ENCODE measurements at places on chromosomes 5 and 9.

GRCh38 chr9:112703304-112703703, 14.6 kb downstream of the INIP start:
- no peak for DNase-seq

- DNase-seq = no peak
These were observed 270.4 kb downstream of the MED10 start for GRCh38 chr5:6107675-6108539.

GRCh38 chr9:106639873-106640568, 222.9 kb upstream of the ZNF462 start:
- no peak for DNase-seq

GRCh38 chr5:65630981-65631380, 6.2 kb downstream of the SHLD3 start:
- DNase-seq = no peak

DNA sequence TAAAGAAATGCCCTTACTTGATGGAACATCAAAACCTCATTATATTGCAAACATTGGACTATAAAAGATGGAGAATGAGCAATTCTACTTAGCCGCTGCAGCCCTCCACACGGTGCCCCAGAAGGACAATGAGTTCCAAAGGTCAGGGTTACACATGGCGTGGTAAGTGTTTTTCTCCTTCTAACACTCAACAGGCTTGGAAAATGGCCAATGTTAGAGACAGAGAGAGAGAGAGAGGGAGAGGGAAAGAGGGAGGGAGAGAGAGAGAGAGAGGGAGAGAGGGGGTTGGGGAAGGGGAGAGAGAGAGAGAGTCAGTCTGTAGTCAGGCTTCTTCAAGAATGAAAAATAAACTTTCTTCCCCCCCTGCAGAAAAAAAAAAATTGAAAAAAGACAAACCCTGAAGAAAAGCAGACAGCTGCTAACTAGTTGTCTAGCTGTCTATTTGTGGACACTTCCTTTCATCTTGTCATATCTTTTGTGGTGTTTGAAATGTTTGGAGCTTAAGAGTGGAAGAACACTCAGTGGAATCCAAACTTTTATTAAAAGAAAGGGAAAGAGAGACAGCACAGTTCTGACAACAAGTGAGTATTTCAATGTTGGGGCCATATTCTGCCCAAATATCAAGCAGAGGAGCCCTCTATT, 324.8 kb downstream of the TMEM38B start:
- no peak for DNase-seq

DNA sequence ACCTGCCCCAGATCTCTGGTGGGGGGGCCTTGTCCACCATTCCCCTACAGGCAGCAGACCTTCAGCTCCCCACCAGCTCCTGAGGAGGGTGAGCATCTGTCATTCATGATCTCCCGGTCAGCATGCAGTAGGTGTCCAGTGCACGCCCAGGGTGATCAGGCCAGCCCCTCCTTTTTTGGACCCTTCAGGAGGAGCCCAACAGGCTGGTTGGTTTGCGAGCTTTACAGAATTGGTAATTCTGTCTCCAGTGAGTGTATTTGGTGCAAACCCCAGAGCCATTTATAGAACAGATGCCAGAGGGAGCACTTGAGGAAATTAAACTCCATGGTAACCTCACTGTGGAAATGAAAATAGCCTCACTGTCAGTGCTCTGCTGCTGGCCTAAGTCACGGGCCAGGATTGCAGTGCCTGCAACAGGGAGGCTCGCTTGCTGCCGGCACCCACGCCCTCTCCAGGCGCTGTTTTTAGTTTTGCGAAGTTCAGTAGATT, 23.4 kb downstream of the WNK2 start:
- DNase-seq = no peak

- no peak for DNase-seq
These were observed 11.6 kb downstream of the NIPSNAP3B start for GRCh38 chr9:104775574-104775936.
